ENCODE measurements at places on chromosomes 5 and 9.

DNA sequence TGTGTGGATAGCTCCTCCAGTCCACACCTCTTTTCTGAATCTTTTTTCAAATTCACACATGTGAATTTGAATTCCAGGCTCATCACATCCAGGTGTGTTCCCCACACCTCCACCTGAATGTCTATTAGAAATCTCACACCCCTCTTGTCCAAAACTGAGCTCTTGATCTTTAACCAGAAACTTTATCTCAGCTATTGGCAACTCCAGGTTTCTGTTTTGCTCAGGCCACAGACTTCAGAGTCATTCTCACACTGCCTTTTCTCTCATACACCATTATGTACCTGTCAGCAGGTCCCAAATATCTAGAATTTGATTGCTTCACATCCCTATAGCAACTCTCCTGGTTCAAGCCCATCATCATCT, 11.6 kb downstream of the NIPSNAP3B start:
- DNase-seq = no peak

DNA sequence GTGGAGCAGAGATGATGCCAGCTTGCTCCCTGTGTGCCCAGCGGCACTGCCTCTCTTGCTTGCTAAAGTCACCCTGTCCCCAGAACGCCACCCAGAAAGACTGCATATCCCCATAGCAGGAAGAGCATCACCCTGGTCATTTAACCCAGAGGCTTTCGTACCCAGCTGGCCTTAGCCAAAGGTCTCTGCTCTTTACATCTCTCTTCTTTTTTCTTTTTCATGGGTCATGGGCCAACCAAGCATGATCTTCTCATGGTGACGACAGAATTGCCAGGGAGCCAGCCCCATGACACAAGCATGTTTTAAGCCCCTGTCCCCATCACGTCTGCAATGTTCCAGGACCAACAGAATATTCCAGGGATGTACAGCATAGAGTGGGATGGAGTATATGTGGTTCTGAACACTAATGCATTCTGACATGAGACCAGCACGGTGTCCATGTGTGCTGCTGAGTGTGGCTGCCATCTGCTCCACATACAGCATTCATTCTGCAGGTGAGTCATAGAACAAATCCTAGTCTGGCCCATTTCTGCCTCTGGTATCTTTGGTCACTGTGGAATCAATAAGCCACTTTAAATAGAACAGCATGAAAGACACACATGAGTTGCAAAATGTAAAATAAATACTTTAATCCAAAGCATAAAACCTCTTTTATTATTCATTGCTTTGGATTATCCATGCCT, 203.0 kb downstream of the MED10 start:
- DNase-seq = no peak

DNA sequence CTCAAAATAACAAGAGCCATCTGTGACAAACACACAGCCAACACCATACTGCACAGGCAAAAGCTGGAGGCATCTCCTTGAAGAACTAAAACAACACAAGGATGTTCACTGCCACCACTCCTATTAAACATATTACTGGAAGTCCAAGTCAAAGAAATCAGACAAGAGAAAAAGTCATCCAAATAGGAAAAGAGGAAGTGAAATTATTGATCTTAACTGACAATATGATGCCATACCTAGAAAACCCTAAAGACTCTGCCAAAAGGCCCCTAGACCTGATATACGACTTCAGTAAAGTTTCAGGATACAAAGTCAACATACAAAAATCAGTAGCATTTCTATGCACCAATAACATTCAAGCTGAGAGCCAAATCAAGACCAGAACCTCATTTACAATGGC, 30.0 kb upstream of the MACIR start:
- no peak for DNase-seq

DNA sequence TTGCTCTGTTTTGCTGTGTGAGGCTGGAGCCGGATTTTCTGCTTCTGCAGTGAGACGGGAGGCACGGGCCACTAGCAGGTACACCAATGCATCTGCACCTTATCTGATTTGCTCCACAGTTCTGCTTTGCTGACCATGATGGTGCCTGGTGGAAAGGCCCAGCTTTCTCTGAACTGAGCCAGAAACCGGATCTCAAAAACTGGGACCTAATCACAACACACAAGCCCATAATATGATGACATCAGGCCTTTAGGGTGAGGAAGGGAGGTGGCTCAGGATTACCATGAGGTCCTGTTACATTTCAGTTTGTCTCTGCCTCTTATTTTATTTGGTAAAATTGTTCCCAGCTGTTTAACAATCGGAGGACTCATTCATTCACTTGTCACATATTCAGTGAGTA, 49.8 kb downstream of the FGF1 start:
- peak; percentile 54 for DNase-seq

DNA sequence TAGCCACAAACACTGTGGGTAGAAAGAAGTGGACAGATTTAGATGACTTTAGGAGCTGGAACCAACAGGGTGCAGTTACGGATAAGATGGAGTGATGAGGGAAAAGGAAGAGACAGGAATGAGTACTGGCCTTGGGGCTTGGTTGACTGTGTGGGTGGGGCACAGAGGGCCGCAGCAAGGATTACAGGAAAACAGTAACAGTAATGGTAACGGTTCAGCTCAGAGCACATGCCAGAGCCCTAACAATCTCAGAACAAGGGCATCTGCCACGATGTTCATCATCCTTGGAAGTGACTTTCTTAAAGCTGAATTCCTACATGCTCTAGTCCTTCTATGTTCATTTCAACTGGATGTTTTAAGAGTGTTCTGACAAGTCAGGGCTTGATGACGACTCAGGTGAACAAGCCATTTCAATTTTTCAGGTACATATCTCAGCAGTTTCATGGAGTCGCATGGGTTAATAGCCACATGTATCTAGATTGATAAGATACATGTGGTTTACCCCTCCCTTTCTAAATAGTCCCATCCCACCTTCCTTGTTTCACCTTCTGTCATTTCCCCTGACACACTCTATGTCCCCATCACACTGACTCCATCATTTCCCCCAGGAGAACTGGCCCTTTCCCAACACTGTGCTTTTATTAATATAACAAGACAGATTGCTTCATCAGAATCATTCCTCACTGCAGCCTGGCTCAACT, 65.0 kb downstream of the CEMIP2 start:
- DNase-seq = peak; percentile 48

DNA sequence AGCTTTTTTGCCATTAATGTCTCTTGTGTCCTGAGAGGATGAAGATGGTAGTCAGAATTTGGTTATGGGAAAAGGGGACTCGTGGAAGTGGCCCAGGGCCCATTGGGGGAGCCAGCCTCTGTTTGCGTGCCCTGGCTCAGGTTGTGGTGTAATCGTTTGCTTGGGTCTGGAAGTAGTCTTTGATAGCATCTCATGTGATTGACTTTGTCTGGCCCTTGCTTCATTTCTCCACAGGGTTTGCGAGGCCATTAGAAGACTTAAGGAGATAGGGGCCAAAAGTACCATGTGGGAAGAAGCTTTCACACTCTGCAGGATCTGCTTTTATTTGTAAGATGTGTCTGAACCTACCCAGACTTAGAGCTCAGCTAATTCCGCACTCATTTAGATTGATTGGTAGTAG, 114.5 kb downstream of the FGF1 start:
- DNase-seq = no peak

- no peak for DNase-seq
Measured at GRCh38 chr5:95845391-95845790, 22.9 kb upstream of the GLRX start.

DNA sequence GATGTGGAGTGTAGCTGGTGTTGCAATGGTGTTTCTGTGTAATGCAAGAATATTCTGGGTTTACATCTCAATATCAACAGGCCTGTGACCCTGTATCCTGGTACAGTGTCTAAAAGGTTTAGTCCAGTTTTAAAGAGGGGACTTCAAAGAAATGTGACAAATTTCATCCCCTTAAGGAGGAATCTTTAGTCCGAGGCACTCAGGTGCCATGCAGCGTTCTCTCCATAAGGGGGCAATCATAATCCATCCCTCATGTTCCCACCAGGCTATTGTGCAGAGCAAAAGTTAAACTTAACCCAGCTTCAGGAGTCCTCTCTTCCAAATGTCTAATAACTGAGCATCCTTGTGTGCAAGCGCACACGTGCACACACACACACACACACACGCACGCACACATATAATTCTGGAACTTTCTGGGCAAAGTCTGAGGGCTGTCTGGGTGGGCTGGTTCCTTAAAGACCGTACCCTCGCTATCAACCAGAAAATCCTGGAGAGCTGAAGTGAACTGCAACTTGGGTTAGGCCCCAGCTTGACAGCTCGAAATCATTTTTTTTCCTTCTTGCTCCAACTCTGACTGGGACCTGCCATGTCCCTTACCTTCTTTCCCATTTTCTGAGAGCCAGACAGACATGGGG, 46.0 kb downstream of the CRB2 start:
- DNase-seq = peak; percentile 79

DNA sequence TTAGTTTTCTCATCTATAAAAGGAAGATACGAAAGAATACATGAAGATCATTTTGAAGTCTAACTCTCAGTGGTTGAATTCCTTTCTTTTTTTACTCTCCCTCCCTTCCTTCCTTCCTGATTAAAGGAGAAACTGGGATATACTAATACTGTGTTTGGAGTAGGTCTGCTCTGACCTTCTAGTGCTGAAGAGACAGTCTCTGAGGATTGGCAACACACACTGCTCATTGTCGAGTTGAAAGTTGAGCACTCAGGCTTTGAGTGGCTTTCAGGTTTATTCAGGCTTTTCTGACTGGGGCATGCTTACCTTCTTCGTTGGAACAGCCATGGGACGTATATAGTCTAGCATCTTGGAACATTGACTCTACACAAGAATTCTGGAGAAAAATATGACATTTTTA, 86.9 kb upstream of the RPS23 start:
- DNase-seq = no peak

GRCh38 chr9:272251-273213, 57.9 kb downstream of the DOCK8 start:
- DNase-seq = no peak

- DNase-seq = no peak
Measured at GRCh38 chr5:63553073-63553472, 409.2 kb downstream of the HTR1A start.

DNA sequence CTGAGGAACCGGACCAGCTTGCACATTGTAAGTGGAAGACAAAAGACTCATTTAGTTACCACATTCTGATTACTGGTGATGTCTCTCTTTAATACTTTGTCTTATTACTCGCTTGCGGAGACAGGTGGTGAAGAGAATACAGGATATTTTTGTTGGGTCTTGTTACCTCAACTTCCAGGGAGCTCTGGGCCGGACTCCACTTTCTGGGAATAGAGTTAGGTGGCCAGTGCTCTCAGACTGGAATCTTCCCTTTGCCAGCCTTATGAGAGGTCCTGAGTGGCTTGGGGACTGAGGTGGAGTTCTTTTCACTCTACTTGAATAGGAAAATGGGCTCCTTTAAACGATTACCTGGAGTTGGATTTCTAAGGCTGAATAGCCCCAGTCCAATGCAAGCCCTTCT, 33.3 kb upstream of the SPRY4 start:
- no peak for DNase-seq

DNA sequence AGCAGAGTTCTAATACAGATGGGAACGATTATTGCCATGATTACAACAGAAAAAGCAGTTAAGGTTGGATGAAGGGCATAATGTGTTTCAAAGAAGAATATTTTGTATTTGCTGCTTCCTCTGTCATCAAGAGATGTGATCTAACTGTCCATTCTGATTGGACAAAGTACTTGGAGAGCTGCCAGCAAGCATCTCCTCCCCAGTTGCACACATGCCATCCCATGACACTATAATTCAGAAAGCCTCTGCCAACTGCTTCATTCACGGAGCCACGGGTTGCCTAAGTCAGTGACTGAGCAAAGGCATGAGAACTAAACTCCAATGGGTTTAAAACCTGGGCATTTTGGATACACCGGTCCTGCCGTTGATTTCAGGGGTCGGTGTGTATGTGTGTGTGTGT, 253.8 kb downstream of the CRB2 start:
- DNase-seq = peak; percentile 11

- DNase-seq = no peak
Measured at GRCh38 chr9:93680443-93681268, 104.3 kb downstream of the PHF2 start.

DNA sequence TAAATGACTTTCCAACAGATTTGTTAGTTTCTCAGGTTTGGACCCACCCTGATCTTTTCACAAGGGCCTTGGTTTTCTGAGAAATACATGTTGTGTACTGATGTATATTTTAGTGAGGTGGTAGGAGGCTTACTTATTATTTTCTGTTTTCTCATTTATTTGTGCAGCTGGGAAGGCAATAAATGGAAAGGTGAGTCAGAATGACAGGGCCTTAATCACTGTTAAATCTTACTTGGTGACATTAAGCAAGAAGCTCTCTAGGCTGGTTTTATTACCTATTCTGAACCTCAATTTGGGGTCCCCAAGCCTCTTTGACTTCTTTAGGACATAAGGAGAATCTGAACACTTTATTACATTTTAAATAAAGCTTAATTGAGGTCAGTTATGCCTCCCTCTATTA, 214.0 kb upstream of the DAB2 start:
- DNase-seq = peak; percentile 62

- DNase-seq = peak; percentile 25
Measured at GRCh38 chr9:81393985-81394811, 295.1 kb downstream of the TLE1 start.

DNA sequence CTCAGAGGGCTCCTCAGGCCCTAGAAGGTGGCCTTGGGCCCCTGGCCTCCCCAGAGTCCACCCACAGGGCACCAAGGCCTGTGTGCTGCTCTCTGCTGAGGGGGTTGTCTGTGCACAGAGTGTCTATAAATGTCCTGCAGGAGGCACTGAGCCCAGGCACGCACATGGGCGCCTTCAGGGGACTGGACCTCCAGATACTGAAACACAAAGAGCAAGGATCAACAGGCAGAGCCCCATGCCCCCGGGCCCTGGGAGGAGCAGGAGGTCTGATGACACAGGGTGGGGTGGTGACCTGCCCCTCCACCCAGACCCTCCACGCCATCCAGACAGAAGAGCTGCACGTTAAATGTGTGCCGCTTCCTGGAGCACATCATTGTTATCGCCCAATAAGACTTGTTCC, 64.6 kb upstream of the SIMC1 start:
- DNase-seq = no peak

DNA sequence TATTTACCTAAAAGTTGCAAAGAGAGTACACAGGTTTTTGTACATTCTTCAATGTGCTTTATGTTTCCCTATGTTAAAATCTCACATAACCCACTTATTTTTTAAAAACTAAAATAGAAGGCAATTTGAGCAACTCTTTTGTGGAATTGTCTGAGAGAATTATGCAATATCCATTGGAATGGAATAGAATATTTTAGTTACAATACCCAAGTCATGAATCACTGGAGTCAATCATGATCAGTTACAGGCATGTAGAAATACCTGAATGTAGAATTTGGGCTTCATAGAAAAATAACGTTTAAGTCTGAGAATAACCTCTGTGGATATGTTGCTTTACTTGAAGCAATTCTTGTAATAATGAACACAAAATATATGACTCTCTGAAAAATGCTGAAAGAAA, 143.3 kb downstream of the FGF10 start:
- DNase-seq = no peak

Measured in foreskin fibroblast (primary cell).